Activated CD8-positive, alpha-beta T cell treated with anti-CD3 and anti-CD28 coated beads, Interleukin-2, amount 10 ng/mL, durations not matched to agents 7 days and 5 days (primary cell): ENCODE measurements at places on chromosomes 5 and 9.

- DNase-seq = no peak
These were observed 586.6 kb upstream of the TLE4 start for GRCh38 chr9:78985084-78985738.

DNA sequence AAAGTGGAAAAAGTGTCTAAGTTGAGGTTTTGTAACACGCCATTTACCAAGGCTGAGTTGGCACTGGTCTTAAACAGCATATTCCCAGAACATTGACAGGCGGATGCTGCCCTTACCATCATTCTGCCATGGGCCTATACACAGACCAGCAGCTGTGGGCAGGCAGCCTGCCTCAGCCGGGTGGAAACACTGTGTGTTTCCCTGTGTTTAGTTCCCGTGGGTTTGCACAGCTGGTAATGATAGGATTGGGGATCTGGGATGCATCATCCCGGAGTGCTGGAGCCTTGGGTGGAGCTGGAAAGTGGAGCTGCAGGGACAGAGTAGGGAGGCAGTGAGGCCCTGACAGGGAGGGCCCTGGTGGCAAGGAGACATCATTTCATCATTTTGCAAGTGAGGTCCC lies 5.5 kb upstream of the FGD3 start:
- no peak for DNase-seq

GRCh38 chr9:37414503-37414943 lies 8.0 kb upstream of the GRHPR start:
- DNase-seq = no peak

DNA sequence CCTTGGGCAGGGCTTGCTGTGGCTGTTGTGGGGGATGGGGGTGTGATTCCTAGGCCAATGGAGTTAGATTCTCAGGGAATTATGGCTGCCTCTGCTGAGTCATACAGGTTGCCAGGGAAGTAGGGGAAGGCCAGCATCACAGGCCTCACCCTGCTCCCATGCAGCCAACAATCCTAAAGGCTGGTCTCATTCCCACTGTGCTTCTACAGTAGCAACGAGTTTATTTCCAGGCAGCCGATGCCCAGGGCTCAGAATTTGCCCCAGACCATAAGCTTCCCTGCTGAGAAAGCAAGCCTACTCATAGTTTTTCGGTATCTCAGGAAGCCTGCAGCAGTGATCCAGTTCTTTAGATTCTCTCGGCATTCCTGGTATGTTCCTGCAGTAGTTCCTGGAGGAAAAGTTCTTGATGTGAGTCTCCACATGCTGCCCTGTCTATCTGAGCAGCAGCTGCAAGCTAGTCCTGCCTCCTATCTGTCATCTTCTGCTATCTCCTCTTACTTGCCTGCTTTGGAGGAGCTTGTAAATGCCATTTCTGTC lies 59.3 kb upstream of the SELENOP start:
- no peak for DNase-seq

GRCh38 chr5:181151146-181151545 lies 3.8 kb downstream of the OR2V2 start:
- no peak for DNase-seq

DNA sequence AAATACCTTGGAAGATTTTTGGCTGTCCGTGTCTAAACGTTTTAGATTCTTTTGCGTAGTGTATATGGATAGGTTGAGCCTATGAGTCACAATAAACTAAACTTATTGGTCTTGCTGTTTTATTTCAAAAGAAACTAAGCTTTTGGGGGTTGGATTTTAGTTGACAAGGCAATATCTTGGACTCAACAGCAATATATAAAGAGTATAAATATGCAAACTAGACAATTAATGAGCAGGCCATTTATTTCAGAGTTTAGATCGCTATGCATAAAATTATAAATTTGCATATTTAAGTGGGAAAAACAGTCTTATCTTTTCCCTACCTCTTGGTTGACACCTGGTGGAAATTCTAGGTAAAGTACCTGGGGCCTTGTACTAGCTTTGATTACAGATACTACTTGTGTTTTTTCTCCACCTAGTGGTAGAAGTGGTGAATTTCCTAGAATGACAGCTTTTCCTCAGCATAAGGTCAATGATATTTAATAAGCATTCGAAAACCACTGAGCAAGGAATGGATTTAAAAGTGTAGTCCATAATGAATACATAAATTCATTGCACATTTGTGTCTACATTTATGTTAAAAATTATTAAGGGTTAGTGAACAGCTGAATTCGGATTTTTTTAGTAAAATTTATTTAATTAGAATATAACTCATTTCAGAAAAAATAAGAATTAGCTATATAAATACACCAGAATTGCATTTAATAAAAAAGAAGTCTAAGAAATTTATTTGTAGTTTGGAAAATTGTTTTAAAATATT lies 1.7 kb upstream of the ARRDC3 start:
- DNase-seq = peak; percentile 66

DNA sequence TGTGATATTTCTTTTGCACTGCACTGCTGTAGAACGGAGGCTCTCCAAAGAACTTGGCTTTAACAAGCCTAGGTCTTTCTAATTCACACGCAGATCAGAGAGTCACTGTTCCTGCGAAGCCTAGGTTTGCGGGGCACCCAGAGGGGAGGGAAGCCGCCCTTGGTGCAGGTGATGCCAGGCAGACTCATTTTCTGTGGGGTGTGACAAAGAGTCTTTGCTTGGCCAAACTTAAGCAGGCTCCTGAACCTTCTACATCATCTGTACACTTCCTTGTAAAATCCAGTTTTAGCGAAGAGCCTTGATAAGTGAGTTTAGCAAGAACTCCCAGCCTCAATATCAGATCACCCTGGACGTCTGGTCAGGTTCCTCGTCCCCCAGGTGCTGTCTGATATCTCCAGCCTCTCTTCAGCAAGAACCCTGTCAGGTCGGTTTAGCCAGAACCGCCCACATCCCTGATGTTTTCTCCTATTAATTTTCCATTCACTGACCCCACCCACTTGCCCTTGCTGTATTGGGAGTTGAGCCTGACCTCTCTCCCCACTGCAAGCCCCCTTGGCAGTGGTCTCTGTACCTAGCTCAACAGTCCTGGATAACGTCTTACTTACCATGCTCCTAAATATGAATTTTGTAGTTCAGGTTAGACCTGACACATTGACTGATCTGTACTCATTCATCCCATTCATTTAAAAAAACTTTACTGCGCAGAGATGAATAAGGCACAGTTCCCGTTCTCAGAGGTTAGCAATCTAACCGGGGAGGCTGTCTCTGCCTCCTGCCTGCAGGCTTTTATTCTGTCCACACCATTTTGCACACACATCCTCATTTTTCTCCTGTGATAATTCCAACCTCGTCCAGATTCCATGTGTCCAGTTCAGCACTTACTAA lies 880 bp upstream of the UBAC1 start:
- no peak for DNase-seq

- no peak for DNase-seq
These were observed 1.7 kb upstream of the EGFL7 start for GRCh38 chr9:136660971-136661550.

- DNase-seq = no peak
These were observed 15.3 kb downstream of the IFNA5 start for GRCh38 chr9:21289848-21290247.

- no peak for DNase-seq
These were observed 173.0 kb upstream of the TBC1D2 start for GRCh38 chr9:98428454-98428853.

DNA sequence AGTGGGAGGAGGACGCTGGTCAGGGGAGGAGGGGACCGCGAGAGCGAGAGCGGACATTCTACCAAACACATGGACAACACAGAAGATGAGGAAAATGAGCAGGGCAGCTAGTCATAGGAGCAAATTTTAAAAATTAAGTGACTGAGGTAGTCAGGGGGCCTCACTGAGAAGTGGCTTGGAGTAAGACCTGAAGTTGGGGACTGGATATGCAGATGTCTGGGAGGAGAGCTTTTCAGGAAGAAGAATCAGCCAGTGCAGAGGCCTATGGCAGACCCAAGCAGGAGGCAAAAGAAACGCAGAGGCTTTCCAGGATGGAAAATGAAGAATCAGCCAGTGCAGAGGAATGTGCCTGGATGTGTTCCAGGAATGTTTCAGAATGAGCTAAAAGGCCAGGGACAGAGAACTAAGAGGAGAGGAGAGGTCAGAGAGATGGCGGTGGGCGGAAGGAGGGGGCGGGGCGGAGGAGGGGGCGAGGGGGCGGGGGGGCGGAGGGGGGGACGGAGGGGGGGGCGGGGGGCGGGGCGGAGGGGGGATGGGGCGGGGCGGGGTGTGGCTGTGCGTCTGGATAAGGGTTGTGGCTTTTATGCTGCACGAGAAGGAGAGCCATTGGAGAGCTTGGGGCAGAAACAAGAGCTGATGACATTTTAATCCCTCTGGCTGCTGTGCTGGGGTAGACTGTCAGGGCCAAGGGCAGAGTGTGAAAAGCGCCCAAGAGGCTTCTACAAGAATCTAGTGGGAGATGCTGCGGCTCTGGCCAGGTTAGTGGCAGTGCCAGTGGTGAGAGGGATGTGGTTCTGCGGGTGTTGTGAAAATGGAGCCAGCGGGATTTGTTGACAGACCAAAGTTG lies 129.6 kb downstream of the KCNIP1 start:
- no peak for DNase-seq
